ACHN (cell line): ENCODE measurements at places on chromosomes 7 and 10.

- no peak for DNase-seq
Observed at GRCh38 chr10:114335614-114336013, 68.7 kb downstream of the AFAP1L2 start.

- no peak for DNase-seq
Observed at GRCh38 chr7:134910214-134910890, 76.0 kb upstream of the AGBL3 start.

GRCh38 chr7:56105508-56105907, 768 bp downstream of the CHCHD2 start:
- DNase-seq: peak; percentile 84

DNA sequence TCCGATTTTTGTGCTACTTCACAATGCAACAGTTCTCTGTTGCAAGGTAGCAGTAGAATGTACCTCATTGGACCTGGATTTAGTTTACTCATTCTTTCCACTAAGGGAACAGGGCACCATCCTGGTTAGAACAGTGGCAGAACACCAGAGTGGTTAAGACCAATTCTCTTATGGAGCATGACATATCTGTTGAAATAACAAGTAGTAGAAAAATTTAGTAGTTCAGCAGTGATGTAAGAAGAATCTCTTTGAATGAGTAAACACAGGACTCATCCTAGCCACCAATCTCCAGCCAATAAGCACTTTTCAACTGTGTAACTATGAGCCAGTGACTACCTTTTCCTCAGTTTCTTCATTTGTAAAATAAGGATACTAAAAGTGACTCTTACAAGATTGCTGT, 2.4 kb downstream of the ANKRD22 start:
- no peak for DNase-seq

GRCh38 chr10:84047258-84048010, 91.9 kb upstream of the GHITM start:
- DNase-seq: no peak

- no peak for DNase-seq
Observed at GRCh38 chr7:4246536-4246935, 435.6 kb upstream of the FOXK1 start.

DNA sequence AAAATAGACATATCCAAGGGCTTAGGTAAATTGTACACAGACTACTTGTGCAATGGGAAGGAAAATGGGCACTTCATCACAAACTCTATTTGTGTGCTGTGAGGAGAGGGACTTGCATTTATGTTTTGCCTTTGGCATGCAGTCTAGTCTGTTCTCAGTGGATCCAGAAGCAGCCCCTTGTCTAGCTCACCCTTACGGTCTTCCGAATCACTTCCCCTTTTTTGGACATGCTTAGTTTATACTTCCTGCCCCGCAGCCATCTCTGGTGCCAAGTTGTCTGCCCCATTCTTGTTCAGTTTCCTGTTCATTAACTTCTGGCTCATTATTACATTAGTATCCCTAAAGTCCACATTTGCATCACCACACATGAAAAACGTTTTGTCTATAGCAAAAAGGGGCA, 161.6 kb downstream of the NRCAM start:
- DNase-seq: no peak

DNA sequence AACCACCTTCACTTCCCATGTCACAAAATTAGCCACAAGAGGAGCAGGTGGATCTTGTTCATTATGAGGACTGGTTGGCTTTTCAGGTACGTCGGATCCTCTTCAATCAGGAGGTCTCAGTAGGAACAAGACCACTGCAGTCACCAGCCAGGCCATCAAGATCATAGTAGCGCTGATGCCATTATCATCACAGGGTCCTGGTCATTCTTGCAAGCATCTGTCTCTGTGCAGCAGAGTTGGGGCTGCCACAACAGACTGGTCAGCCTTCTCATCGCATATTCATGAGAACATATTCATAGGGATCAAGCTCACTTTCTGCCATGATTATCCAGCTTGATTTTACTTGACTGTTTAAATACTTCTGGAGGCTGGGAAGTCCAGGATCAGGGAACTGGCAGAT, 67.1 kb downstream of the ADCYAP1R1 start:
- DNase-seq: no peak
